ENCODE measurements at places on chromosomes 13 and 19. TPM values are rescaled to one million over a fixed set of nuclear protein-coding genes. Genes with fewer than 3 reads are reported as not detected.

- no peak for DNase-seq
Measured at GRCh38 chr19:47432091-47432490, 12.8 kb upstream of the MEIS3 start.

- no peak for DNase-seq
Measured at GRCh38 chr13:64428196-64428595, 2801.9 kb downstream of the PCDH9 start.

The PSG6 gene
- total RNA-seq = not detected

The BCL3 gene
- total RNA-seq = 32.4 TPM

- DNase-seq = no peak
Measured at GRCh38 chr19:48807590-48808308, 3.1 kb downstream of the BCAT2 start.

All from epithelial cell of proximal tubule (primary cell).